Activated T-cell treated with anti-CD3 and anti-CD28 coated beads, Interleukin-2, amount 50 U/mL, for 72 hours (primary cell): ENCODE measurements at places on chromosomes 2 and 18. TPM values are rescaled to one million over a fixed set of nuclear protein-coding genes. Genes with fewer than 3 reads are reported as not detected.

PLEK gene
- 5.6 TPM for total RNA-seq

VSNL1 gene
- total RNA-seq: not detected

STPG4 gene
- not detected for total RNA-seq

DSEL gene
- 0.23 TPM for total RNA-seq

SUMO1 gene
- 100 TPM for total RNA-seq

DUSP19 gene
- total RNA-seq: 2.8 TPM

CBLN2 gene
- total RNA-seq: not detected

SDC1 gene
- total RNA-seq: 0.16 TPM

PRKAG3 gene
- not detected for total RNA-seq

SLC23A3 gene
- total RNA-seq: 4.0 TPM

DNA sequence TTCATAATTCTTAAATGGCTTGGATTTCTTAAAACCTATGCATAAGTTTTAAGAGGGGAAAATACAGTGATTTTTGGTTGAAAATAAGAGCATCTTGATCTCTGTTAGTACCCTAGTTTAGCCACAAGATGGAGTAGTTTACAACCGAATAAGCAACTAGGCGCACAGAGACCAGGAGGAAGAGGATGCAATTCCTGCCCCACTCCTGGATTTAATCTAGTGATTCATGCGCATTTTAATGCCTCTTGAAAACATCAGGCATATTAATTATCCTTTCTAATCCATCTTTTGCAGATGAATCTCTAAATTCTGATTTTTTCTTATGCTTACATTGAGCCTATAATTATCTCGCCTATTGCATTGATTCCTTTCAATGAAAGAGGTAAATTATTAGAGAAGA is 76.7 kb downstream of the MRPS9 start:
- no peak for DNase-seq

GRCh38 chr2:47076586-47077441 is 78.3 kb downstream of the STPG4 start:
- no peak for DNase-seq

DNA sequence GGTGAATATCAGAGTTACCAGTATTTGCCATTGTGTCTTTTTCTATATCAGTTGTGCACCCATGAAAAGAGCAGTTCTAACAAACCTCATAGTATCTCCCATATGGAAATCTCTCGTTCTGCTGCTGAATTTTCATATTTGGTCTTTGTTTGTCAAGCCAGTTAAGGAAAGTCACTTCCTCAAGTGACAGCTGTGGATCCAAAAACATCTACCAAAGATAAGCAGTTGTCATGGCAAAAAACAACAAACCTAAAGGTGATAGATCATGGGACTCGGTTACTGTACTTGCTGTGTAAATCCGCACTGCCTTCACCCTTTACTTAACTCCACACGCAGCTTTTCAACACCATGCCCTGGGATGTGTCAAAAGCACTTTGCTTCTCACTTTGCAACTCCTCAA is 17.3 kb downstream of the BMP10 start:
- DNase-seq: no peak

DNA sequence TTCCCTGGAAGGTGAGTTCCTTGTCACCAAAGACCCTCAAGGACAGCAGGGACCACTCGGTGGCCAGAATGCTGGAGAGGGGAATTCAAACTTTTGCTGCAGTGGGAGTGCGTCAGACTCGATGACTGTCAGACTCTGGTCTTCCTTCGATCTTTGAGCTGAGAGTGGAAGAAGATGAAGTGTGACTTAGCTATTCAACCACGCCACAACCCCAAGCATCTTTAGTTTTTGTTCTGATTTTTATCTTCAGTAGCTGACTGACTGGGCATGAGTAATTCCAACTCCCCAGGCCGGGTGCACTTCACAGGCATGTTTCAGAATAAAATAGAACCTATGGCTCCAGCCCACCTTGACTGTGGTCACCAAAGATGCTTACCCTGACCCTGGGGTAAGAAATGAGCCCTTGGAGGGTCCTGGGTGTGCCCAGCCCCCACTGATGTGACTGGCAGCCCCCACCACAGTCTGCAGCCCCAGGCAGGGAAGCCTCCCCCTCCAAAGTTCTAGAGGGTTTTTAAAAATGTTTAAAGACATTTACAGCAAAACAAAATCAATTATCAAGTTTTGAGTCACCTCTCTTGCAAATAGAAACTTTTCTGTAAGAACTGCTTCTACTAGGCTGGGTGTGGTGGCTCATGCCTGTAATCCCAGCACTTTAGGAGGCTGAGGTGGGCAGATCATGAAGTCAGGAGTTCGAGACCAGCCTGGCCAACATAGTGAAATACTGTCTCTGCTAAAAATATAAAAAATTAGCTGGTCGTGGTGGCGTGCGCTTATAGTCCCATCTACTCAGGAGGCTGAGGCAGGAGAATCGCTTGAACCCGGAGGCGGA is 24.9 kb upstream of the YWHAQ start:
- peak; percentile 84 for DNase-seq

GRCh38 chr2:166344286-166345113 is 31.2 kb downstream of the SCN9A start:
- DNase-seq: no peak

DNA sequence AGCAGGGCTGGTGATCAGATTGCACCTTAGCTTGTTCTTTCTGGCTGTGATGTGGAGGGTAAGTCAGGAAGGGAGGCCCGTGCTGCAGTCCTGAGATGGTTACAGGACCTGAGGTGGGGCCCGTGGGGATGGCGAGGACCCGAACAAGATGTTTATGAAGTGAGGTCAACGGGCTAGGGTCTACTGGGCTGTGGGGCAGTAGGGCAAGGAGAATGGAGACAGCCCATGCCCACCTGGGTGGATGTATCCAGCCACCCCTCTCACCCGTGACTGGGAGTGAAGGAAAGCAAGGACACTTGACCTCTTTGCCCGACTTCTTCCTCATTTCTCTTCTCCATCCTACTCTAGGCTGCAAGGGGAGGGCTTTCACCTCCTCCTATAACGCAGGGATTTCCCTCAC is 18.0 kb downstream of the PTMA start:
- DNase-seq: no peak

DNA sequence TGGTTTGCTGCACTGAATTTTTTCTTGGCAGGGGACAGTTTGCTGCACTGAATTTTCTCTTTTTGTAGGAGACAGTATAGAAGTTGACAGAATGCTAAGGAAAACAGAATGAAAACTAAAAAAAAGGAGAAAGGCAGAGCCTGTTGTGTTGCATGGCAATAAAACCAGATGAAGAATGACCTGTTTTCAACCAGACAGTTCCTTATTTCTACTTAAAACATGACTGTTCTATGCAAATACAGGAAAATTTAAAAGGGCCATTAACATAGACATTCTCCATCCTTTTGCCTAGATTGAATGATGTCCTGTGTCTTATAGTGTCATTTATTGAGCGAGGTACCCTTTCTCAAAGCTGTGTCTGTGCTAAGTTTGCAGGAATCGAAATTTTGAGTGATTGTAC is 33.3 kb downstream of the ABI2 start:
- no peak for DNase-seq

- DNase-seq: no peak
These were observed 255.3 kb downstream of the NR4A2 start for GRCh38 chr2:156077041-156077742.

- peak; percentile 4 for DNase-seq
These were observed 35.1 kb downstream of the DCDC2C start for GRCh38 chr2:3738454-3738853.

DNA sequence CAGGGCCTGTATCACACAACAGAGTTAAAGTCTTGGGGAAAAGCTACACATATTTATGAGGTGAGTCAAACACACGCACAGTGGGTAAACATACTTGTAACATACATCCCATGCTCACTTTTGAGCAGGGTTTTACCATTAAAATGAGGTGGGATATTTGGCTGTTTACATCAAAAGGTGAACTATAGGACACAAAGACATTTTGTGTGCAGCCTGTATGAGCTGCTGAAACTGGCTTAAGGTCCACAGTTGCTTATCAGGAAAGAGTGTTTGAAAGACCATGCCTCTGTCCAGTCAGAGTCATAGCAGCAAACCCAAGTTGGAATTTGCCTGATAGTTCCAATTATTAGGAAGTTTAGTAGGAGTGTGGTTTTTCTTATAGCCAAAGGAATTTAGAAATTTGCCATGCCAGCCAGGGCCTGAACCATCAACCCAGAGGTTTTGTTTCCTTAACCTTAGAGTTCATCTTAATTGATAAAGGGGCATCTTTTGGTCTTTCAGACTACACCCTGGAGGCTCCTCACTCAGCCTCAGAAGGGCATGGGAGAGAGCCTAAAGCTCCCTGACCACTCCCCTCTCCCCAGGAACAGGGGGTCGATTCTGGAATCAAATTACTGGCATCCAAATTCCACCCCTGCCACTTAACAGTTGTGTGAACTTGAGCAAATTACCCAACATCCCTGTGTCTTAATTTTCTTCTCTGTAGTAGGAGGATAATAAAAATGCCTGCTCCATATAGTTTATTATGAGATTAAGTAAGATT is 29.9 kb upstream of the L3MBTL4 start:
- no peak for DNase-seq

DNA sequence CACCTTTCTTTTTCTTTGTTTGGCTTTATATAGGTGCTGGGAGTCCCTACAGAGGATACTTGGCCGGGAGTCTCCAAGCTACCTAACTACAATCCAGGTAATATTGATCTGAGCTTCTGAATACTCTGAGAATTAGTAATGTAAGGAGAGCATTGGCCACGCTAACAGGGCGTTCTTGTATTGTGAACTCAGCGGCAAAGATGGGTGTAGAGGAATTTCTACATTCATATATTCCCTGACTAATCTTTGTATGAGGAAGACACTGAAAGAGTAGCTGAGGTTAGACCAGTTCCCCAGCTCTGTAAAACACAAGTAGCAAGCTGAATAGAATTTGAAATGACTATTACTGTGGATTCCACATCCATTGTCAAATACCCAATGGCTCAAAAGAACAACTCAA is 48.5 kb downstream of the CDK15 start:
- no peak for DNase-seq

- DNase-seq: no peak
These were observed 50.9 kb downstream of the LRPPRC start for GRCh38 chr2:43944915-43945314.

DNA sequence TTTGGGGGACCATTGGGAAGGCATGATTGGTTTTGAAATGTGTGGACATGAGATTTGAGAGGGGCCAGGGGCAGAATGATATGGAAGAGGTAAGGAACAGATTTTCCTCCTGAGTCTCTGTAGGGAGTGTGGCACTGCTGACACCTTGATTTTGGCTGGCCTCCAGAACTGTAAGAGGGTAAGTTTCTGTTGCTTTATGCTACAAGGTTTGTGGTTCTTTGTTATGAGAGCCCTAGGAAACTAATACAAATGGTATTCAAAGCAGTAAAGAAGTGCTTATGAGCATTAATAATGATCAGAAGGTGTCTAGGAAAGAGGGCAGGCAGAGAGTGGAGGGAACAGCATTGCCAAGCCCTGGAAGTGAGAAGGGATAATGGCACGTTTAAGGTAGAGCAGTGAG is 574.3 kb upstream of the NXPH2 start:
- DNase-seq: no peak

- DNase-seq: no peak
These were observed 873.0 kb downstream of the CPS1 start for GRCh38 chr2:211429256-211429920.

- no peak for DNase-seq
These were observed 17.2 kb downstream of the EPHA4 start for GRCh38 chr2:221554769-221555493.

- no peak for DNase-seq
These were observed 359.6 kb downstream of the NRXN1 start for GRCh38 chr2:50672282-50672681.

GRCh38 chr2:100610381-100610831 is 47.6 kb downstream of the PDCL3 start:
- peak; percentile 81 for DNase-seq

DNA sequence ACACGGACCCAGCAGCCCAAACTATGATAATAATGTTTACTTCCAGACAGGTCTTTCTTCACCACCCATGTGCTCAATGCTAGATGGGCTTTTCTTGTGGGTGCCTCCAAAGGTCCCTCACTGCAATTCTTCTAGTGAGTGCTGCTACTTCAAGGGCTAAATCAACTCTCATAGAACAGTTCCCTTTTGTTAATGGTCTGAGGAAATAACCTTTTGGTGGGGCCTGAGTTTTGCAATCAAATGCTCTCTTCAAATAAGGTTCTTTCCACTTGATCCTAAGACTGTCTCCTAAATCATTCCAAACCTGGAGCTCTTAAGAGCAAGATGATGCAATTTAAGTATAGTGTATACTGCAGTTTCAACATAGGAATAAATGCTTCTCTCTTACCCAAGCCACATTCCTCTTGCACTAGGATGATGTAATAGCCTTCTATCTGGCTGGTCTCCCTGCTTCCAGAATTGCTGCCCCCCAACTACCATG is 6.0 kb downstream of the NEMP2 start:
- DNase-seq: no peak

DNA sequence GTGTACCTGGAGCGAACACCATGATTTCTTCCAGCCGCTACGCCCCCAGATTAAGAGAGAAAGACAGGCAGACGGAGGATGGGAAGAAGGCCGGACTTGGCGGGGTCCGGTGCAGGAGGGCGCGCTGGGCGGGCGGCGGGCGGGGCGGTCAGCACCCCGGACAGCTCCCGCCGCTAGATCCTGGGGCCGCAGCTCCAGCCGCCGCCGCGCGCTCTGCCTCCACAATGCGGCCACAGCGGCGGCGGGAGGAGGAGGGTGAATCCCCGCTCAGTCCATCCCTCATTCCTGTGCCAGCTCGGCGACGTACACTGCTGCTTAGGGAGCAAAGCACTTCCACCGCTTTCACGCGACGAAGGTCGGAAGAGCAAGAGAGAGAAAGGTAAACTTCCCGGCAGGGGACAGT is at the start of gene AKAIN1:
Gene AKAIN1 (minus strand): TSS at position 226 of the 403 bp plus-strand sequence. CDS start 204 bp downstream, at position 22.
- DNase-seq: peak; percentile 41
